ENCODE measurements at places on chromosomes 2 and 18. TPM values are rescaled to one million over a fixed set of nuclear protein-coding genes. Genes with fewer than 3 reads are reported as not detected.

LGALSL gene
- 31.6 TPM for total RNA-seq

RAB27B gene
- total RNA-seq: 0.28 TPM

RIT2 gene
- total RNA-seq: not detected

UGT1A5 gene
- not detected for total RNA-seq

LRRC30 gene
- total RNA-seq: not detected

AGXT gene
- not detected for total RNA-seq

TACR1 gene
- not detected for total RNA-seq

FAM124B gene
- 0.77 TPM for total RNA-seq

KCNS3 gene
- 2.7 TPM for total RNA-seq

FAM110C gene
- 4.2 TPM for total RNA-seq

HOXD4 gene
- total RNA-seq: not detected

TTC21B gene
- total RNA-seq: 8.8 TPM

HOXD13 gene
- not detected for total RNA-seq

LOXHD1 gene
- 1.6 TPM for total RNA-seq

OXER1 gene
- total RNA-seq: 0.40 TPM
